Stimulated activated CD8-positive, alpha-beta memory T cell treated with anti-CD3 and anti-CD28 coated beads, Interleukin-15, amount 100 ng/mL, for 4 hours (primary cell): ENCODE measurements at places on chromosomes 6 and 20.

GRCh38 chr6:138264372-138264880, 46.1 kb upstream of the PBOV1 start:
- DNase-seq: no peak

DNA sequence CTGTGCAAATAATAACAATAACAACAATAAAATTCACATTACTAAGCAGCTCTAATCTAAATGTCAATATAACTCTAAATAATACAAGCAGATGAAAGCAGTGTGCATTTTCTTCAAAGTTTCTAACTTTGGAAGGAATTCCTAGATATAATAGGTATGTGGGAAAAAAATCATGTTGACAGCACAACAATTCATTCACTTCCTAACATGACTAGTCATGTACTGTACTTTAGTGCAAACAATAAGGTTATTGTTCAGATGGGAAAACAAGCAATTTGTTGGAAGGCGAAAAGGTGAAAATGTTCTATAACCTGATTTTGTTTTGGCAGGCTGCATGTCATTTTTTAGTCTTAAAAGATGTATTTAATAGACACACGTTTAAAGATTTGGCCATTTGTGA, 484.3 kb upstream of the JAG1 start:
- DNase-seq: no peak

GRCh38 chr6:21134356-21134755, 459.2 kb upstream of the SOX4 start:
- no peak for DNase-seq

- DNase-seq: no peak
Observed at GRCh38 chr6:74289884-74290283, 593.9 kb downstream of the CD109 start.

GRCh38 chr20:50043573-50044352, 61.0 kb downstream of the SNAI1 start:
- no peak for DNase-seq

GRCh38 chr6:129901910-129902309, 40.8 kb upstream of the TMEM244 start:
- no peak for DNase-seq

- DNase-seq: no peak
Observed at GRCh38 chr6:84836366-84836765, 72.0 kb upstream of the TBX18 start.

DNA sequence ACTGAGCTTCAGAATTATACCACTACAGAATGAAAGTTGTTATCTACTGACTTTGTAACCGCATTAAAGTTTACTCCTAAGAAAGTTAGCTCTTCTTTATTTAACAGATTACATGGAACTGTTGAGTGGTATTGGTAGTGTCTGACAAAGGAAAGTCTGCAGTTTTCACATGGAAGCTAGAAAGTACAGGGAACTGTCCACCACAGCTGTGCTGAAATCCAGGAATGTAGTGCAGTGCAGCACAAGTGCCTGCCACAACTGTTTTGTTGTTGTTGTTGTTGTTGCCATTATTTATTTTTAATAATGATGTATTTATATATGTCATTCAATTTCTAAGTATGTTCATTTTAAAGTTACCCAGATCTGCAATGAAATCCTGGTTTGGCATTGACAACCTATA, 464.9 kb downstream of the TBC1D32 start:
- no peak for DNase-seq

GRCh38 chr20:45672765-45673164, 2.7 kb upstream of the WFDC11 start:
- no peak for DNase-seq

GRCh38 chr20:46376196-46376785, 30.1 kb downstream of the ELMO2 start:
- no peak for DNase-seq

DNA sequence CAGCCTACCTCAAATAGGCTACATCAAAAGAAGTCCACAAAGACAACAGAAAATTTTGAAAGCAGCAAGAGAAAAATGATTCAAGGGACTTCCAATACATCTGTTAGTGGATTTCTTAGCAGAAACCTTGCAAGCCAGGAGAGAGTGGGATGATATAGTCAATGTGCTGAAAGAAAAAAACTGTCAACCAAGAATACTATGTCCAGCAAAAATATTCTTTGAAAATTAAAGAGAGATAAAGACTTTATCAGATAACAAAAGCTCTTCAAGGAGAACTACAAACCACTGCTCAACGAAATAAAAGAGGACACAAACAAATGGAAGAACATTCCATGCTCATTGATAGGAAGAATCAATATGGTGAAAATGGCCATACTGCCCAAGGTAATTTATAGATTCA, 34.0 kb downstream of the MCHR2 start:
- DNase-seq: no peak
